ENCODE measurements at places on chromosomes 6 and 20.

- DNase-seq = no peak
Observed at GRCh38 chr6:126923807-126924206, 194.7 kb upstream of the RSPO3 start.

DNA sequence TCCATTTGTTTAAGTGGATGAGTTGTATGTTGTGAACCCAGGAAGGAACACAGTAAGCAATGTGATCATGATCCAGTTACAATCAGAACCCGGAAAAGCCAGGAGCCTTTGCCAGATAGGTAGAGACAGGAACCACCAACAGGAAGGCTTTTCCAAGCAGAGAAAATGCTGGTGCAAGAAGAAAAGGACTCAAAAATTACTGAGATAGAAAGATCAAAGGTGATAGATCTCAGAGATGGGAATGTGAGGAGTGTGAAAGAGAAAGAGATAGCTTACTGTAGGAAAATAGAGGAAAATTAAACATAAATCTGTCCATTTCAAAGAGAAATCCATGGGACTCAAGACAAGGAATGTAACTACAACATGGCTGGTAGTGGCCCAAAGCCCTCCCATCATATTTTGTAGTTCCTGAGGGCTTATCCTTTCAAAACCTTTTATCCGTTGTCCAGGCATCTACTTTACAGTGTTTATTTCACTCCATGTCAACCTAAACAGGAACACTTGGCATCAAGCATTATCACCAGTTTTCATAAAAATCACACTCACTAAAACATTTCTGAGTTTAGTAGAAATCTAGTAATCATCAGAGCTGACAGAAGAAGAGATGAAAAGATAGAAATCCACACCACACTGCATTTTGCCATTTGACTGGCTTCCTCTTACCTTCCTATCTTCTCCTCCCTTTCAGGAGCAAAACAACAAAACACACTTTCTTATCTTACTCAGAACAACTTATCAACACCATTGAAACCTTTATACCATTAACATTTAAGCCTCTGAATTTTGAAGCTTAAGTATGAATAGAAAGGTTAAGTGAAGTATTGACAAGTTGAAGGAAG is 44.5 kb upstream of the STXBP5 start:
- no peak for DNase-seq

DNA sequence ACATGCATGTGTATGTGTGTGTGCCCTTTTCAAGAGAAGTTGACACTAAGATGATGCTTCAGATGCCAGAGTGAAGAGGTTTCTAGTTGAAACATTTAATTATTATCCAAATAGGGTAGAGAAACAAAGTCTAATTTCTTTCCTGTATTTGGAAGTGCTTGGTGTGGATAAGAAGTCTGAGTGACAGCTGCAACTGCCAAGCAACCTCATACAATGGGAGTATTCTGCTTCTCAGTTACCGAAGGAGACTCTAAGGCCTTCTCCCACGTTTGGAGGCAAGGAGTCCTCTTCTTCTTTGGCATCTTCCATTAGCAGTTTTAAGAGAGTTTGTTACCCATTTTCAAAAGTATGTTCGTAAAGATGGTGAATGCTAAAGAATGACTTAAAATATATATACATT is 82.4 kb downstream of the HDGFL1 start:
- no peak for DNase-seq

GRCh38 chr6:153123801-153124200 is 7.3 kb downstream of the RGS17 start:
- no peak for DNase-seq

- DNase-seq = no peak
Observed at GRCh38 chr6:148955441-148955840, 208.6 kb downstream of the UST start.

GRCh38 chr20:63400486-63401210 is 39.5 kb upstream of the CHRNA4 start:
- DNase-seq = no peak

DNA sequence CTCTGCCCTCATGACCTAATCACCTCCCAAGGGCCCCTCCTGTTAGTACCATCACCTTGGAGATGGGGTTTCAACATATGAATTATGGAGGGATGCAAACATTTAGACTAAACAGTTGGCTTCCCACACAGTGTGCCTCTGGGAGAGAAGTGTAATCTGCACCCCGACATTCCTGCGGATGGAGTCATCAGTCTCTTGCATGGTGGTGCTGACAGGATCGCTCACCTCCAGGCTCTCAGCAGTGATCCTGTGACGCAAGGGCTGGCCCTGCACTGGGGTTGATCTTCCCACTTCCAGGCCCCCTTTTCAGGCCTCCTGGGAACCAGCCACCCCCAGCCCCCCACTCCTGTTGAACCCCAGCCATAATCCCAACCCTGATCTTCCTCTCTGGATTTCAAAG is 16.0 kb upstream of the PI16 start:
- no peak for DNase-seq
